LoVo (cell line): ENCODE measurements at places on chromosomes 1 and 21.

DNA sequence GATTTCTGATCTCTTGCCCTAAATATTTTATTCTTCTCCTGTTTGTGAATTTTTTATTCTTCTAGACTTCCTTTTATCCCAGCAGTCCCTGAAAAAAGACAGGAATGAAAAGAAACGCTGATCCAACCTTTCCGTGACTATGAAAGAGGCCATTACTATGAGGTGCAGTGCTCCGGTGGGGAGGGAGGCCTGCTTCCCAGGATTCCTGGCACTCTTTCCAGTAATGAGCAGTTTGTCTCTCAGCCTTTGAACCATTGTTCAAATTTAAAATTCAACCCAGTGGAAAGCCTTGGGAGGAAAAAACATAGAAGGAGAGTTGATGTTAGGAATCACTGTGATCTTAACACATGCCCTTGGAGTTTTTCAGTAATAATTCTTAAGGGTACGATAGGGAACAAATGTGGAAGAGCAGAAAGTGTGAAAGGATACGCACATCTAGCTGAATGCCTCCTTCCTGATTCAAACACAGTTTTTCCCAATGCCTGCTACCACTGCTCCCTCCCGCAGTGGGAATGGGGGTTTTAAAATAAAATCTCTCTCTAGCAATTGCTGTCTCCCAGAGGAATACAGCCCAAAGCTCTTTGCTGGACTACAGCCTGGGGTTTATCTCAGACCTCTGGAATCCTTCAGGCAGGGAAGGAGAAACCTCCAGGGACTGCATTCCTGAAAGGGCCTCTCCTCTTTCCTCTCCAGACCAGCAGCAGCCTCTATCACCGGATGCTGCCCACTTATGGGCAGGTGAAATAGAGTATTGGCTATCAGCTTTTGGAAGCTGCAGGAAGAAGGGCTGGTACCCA lies 6.1 kb downstream of the IER5 start:
- no peak for DNase-seq

DNA sequence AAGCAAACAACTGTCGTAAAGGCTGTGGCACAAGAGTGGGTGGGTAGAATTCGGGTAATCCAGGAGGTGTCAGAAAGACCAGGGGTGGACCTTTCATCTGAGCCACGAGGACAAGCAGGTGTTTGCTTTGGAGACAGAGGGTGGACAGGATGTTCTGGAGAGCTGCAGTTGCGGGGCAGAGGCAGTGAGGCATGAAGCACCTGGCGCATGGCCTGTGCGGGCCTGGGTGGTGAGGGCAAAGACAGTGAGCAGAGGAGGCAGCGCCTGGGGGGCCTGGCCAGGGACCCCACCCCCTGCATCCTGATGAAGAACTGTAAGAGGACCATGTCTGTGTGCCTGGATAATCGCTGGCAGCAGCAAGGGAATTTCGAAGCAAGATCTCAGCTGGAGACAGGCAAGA lies 24.9 kb downstream of the KIF26B start:
- no peak for DNase-seq

- DNase-seq, result no peak
Observed at GRCh38 chr1:218466341-218467010, 121.3 kb downstream of the TGFB2 start.

DNA sequence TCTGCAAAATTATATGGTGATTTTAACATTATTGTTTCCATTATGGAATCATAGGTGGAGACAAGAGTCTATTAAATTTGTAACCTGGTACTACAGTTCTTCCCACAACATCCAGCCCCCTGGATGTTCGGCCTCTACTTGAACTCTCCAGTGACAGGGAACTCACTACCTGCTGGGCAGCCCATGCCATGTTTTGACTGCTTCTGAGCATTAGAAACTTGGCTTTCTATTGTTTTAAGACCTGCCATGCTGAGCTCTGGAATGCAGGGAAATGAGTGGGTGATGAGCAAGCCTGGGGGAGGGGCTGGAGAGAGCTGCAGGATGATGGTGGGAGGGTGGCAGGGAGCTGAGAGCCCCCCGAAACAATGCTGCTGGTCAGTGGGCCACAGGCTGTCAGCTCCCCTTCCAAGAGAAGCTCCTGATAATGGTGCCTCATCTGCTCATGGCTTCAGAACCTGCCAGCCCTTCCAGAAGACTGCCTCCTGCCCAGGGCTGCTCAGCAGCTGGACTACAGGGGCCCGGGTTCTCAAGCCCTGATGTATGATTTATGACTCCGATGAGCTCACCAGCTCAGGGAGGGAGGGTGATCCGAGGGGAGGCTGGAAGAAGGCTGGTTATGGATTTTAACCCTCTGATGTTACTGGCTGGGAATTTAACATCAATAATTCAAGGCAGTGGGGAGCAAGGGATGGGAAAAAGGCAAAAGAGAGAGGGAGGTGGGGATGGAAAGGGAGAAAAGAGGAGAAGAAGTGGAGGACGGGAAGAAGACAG lies 205.0 kb downstream of the HIVEP3 start:
- DNase-seq, result no peak

DNA sequence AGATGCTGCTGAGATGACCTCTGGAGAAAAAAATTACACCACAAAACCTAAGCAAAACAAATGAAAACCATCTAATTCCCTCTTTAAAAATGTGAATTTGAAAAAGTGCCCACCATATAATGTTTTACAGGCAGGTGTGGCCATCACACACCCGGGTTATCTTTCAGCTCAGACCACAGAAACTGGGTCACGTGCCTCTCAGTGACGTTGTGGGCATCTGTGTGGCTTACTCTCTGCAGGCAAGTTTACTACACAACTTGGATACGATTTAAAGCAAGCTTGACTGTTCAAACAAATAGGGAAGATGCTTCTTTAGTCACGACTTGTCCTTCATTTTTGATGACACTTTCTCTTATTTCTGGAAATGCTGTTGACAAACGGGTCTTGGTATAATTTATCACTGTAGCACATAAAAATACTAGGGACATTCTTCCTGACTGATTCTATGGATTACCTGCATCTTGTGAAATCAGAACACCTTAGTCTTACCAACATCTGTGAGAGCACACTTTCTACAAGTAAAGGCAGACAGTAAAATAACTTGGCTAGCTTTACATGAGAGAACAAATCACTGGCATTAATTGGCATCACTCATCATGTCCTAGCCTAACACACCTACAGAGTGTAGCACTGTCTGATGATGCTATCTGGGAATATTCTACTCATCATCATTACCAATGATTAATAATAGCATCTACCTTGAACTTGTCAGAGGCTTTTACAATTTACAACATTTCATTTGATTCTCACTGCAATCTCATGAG lies 89.3 kb upstream of the EDEM3 start:
- DNase-seq, result peak; percentile 19

DNA sequence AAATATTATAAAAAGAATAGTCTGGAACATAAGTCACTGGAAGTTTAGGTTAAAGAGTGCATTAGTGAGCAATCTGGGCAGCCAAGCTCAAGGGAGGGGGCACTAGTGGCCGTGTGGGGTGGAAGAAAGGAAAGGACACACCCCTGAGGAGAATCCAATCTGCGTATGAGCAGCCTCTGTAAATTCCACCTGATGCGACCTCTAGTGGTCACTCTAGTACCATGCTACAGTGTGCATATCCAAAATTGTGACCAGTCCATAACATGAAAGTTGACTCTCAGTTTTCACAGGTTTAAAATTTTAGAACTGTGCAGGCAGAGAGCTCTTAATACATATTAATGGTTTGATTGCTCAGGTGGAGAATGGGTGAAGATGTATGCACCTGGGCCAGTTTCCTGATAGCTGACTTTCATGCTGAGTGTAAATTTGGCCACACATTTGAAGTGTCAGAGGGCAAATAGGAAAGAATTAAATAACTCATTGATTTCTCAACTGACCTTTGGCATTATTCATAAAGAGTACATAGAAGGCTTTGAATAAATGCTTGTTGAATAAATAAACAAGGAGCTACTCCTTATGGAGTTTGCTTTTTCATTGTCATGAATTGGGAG lies 105.9 kb upstream of the C21orf91 start:
- peak; percentile 70 for DNase-seq

DNA sequence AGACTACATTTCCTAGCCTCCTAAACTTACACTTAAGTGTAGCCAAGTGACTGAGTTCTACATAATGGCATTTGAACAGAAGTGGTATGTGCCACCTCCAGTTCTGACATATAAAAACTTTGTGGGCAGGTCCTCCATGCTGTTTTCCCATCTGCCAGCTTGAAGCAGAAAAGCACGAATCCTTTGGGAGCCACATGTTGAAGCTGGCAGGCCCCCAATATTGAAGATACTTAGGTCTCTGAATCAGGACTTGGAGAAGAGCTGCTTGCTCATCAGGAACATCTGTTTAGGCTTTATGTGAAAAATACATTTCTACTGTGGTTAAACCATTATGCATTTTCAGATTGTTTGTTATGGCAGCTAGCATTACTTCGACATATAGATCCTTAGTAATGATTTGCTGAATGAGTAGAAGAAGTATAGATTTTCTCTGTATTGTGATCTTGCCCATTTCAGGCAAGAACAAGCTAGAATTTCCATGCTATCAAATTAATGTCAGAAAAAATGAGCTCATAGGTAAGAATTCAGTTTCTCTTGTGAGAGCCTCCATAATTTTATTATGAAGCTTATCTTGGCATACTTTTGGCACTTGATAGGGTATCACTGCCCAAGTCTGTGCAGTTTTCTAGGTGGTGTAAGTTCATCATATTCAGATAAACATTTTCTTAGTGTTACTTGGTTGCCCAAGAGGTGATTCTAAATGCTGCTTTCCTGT lies 68.4 kb downstream of the GDAP2 start:
- no peak for DNase-seq

GRCh38 chr1:44616284-44616990 lies 57.8 kb downstream of the TMEM53 start:
- DNase-seq, result no peak

- no peak for DNase-seq
Observed at GRCh38 chr1:116753312-116753711, 918 bp upstream of the CD2 start.
